Head of caudate nucleus (tissue), 42 donors: ENCODE measurements at places on chromosomes 12 and 14.

DNA sequence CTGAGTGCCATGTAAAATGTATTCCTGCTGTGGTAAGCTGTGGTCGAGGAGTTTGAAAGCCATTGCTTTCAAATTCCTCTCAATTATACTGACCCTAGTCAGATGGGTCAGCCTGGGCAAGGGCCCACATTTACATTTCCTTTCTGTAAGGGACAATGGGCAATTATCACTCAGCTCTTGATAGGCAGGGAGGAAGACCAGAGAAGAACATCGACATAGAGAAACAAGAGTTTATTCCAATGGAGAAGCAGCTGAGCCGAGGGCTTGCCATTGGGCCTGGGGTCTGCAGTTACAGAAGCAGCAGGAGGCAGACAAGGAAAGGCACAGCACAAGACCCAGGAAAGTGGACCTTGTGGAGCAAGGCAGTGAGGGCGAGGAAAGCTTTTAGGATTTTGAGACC lies 9.7 kb downstream of the NRIP2 start:
- no peak for DNase-seq

- DNase-seq, result no peak
Observed at GRCh38 chr14:75888945-75889344, 92.8 kb downstream of the TGFB3 start.

GRCh38 chr14:50835280-50835679 lies 4.3 kb upstream of the NIN start:
- no peak for DNase-seq

- DNase-seq, result no peak
Observed at GRCh38 chr12:93573552-93574223, 1.2 kb downstream of the SOCS2 start.

- no peak for DNase-seq
Observed at GRCh38 chr14:54207075-54207474, 189.7 kb upstream of the CDKN3 start.

DNA sequence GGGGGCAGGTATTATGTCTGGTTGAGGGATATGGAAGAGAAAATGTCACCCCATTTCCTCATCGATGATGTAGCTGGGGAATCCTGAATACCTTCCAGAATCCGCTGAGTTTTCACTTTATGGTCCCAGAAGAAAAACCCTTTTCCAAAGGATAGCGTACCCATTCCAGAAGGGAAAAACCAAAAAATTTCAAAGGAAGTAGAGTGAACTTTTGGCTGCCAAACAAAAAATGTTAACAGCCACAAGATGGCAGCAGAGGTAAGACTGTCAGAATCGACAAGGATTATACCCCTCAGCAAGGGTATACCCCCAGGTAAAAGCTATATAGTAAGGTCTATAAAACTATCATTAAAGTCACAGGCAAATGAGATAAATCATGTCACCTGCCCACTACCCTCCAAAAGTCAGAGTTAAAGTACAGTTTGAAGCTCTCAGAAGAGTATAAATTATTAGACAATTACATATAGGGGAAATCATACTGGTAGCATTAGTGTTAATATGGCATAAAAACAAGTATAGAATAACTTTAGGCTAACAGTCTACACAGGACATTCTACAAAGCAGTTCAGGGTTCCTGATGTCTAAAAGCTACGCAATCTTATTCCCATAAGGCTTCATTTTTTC lies 18.0 kb downstream of the ACIN1 start:
- DNase-seq, result no peak

GRCh38 chr12:50354908-50355307 lies 41.5 kb downstream of the FAM186A start:
- no peak for DNase-seq

DNA sequence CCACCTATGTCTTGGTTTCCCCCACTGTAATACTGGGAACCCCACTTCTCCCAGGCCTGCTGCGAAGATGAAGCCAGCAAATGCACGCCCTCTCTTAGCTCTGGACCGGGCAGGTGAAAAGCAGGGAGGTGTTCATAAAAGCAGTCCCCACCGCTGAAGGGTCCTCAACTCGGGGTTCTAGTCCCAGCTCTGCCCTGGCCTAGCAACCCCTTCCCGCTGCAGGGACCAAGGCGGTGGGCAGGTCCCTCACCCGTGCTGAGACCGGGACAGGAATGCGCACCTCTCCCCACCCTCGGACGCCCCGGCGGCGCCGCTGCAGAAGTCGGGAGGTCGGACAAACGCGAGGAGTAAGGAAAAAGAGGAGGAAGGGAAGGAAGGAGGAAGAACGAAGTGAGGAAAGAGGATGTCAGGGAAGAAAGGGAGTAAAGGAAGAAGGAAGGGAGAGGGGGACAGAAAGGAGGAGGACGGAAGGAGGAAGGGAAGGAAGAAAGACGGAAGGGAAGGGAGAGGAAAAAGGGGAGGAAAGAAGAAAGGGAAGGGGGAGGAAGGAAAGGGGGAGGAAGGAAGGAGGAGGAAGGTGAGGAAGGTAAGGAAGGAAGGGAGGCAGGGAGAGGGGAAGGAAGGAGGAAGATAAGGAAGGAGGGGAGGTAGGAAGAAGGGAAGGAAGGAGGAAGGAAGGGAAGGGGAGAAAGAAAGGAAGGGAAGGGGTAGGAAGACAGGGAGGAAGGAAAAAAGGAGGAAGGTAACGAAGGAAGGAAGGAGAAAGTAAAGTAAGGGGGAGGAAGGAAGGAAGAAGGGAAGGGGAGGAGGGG lies 701 bp downstream of the SPRING1 start:
- peak; percentile 14 for DNase-seq

GRCh38 chr14:23406244-23406643 lies 1.8 kb downstream of the MYH6 start:
- DNase-seq, result peak; percentile 21

- DNase-seq, result no peak
Observed at GRCh38 chr12:49944046-49944445, 6.5 kb upstream of the AQP2 start.

- no peak for DNase-seq
Observed at GRCh38 chr12:114401328-114402083, 4.4 kb downstream of the TBX5 start.

- DNase-seq, result no peak
Observed at GRCh38 chr14:74913393-74913910, 9.6 kb downstream of the RPS6KL1 start.

DNA sequence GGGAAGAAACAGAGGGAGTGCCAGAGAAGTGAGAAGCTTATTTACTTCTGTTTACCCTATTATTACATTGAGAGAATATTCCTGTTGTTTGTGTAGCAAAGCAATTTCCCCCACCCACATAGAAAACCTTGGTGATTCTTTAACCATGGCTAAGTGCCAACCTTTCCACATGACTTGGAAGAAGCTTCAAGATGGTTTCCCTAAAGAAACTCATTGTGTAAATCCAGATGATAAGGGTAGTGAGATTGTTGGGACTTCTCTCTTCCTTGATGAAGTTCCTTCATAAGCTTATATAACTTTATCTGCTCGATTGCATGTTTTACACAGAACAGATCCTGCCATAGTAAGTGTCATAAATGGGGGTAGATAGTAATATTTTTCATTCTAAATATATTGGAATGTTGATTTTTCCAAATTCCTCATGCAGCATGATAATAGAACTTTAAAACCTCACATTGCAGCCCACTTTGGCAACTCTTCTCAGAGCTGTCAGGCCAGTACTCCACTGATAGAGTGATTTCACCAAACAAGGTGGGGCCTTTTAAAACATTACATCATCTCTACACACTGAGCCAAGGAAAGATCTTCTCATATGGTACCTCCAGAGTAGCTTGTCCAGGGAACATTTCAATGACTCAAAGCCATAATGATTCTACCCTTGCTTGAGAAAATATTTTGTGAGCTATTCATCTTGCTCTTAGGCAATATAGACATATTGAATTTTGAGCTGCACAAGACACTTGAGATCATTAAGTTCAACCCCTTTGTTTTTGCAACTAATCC lies 47.8 kb upstream of the KIF21A start:
- DNase-seq, result no peak

DNA sequence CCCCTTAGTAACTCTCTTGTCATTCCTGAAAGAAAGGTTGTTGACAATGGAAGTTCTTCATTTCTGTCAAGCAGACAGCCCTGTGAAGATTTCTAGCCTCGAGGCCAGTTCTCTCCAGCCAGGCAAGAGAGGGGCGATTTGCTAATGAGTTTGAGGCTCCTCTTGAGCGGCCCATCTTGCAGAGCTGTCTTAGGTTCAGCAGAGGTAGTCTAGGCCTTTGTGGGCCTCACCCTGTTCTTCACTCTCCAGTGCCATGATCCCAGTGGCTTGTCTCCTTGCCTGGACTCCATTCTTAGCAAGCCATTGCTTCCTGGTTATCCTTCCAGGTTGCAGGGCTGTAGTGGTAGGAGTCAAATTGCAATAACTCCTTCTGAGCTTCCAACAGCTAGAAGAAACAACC lies 9.7 kb downstream of the TPH2 start:
- DNase-seq, result no peak

- DNase-seq, result no peak
Observed at GRCh38 chr12:32783029-32783428, 27.3 kb upstream of the YARS2 start.

DNA sequence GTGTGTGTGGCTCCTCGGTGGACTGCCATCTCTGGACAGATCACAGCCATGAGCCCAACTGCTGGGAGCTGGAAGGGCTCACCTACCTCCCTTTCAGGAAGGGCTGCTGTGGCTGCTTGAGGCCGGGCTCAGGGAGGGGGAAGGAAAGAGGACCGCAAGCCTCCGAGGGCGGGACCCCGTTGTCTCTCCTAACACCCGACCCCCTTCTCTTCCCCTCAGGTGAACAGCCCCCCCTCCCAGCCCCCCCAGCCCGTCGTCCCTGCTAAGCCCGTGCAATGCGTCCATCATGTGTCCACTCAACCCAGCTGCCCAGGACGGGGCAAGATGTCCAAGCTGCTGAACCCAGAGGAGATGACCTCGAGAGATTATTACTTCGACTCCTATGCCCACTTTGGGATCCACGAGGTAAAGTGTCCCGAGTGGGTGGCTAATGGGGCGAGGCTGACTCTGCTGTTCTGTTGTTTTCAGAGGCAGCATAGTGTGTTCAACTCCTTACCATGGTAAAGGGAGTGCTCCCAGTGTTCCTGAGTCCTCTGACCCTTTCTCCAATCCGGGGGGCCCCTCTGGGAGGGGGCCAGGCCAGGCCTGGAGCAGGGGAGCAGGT lies 49.5 kb downstream of the PRMT8 start:
- DNase-seq, result no peak

DNA sequence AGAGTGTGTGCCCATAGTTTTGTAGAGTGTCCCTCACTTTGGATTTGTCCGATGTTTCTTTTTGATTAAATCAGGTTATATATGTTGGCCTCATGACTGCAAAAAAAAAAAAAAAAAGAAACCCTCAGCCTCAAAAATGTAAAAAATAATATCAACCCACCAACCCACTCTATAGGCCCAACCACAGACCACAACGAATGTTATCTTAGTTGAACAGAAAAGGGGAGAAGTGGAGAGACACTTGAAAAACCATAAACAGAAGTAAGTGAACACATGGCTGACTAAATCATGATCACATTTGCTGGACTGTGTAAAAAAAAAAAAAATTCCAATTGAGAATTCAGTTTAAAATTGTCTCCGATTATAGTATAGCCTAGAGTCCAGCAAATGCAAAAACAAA lies 45.5 kb upstream of the ST8SIA1 start:
- no peak for DNase-seq

- DNase-seq, result peak; percentile 61
Observed at GRCh38 chr14:104690861-104691455, 1.5 kb downstream of the INF2 start.

DNA sequence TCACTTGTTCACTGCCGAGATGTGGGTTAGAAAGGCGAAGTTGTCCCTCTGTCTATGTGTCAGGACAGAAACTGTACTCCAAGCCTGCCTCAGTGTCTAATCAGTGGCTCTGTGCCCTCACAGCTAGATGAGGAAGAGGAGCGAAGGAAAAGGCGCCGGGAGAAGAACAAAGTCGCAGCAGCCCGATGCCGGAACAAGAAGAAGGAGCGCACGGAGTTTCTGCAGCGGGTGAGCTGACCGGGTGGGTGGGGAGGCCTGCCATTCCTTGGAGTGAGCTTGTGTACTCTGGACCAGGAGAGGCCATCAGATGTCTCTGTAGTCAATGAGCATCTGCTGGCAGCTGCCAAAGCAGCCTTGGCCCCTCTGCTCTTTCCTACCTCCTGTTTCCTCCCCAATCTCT lies 33.5 kb downstream of the JDP2 start:
- no peak for DNase-seq

GRCh38 chr14:94897082-94897481 lies 127.2 kb upstream of the GSC start:
- no peak for DNase-seq

- no peak for DNase-seq
Observed at GRCh38 chr14:105484069-105484996, 2.4 kb upstream of the CRIP1 start.

- DNase-seq, result no peak
Observed at GRCh38 chr14:94500264-94500663, 9.0 kb downstream of the SERPINA12 start.

DNA sequence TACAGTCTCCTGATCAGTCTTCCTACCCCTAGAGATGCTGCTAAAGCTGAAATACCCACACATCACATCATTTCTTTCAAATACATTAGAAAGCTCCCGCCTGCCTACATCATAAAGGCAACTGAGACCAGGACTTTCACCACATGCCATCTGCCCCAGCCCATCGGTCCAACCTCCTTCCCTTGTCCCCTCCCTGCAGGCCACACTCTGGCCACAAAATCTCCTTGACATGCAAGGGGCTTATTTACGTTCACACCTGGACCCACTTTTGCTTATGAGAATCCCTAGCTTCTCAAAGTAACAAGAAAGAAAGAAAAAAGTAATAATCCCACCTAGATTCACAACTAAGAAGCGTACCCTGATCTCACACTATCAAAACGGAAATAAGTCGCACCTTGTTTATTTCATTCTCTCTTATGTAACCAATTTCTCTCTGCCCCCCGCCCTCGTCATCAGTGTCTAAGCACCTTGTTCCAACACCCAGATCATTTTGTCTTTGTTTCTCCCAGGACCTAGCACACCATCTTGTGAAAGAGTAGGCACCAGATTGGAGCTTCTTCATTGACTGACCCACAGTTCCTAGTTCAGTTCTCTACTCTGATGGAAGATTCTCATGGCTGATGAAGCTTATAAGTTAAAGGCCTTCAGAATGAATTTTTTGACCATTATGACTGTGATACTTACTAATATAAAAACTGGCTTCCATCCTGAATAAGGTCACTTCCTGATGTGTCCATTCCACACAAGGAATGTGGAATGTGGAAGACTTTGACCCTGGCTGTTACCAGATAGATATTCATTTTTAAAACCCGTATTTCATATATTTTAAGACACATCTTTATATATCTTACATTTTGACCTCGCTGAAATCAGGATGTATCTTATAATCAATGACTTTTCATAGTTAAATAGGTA lies 7.7 kb downstream of the WSB2 start:
- DNase-seq, result no peak

DNA sequence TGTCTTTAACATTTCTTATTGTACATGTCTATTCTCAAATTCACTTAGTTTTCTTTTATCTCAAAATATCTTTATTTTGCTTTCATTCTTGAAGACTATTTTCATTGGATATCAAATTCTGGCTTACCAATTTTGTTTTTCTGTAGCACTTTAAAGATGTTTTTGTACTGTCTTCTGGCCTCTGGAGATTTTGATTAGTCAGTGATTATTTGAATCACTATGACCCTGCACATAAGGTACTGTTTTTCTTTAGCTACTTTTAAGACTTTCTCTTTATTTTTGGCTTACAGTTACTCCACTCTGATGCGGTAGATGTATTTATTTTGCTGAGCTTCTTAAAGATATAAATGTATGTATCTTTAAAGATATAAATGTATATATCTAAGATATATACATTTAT lies 49.6 kb downstream of the MYRFL start:
- no peak for DNase-seq
